ENCODE measurements at places on chromosomes 7 and 10.

- no peak for DNase-seq
Measured at GRCh38 chr10:49611816-49612512, 1.9 kb downstream of the SLC18A3 start.

DNA sequence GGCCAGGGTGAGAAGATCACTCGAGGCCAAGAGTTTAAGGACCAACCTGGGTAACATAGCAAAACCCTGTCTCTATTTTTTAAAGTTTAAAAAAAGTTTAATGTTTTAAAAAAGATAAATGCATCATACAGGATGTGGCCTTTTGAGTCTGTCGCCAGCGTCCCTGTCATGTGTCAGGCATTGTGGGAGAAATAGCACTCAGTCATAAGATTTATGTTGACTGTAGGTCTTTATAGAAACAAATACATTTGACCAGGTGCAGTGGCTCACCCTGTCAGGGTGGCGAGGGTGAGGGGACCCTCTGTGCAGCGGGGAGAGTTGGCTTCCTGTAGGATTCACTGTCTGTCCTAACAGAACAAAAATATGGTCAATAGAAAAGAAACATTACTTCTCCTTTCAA lies 63.5 kb upstream of the SH2B2 start:
- DNase-seq = no peak

DNA sequence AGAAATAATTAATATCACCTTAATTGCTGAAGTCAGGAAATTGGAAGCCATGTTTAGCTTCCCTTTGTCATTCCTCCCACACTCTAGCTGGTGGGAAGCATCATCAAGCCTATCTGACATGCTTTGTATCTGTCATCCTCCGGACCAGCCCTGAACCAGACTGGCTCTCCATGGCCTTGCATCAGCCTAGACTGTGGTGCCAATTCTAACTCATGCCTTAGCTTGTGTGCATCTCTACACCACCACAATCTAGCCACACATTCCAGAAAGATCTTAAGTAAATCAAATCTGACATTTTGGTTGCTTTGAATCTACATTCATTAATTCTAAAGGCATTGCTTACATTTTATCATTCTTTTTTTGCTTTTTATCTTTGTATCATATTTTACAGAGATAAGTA lies 196.4 kb upstream of the VSTM2A start:
- DNase-seq = no peak

DNA sequence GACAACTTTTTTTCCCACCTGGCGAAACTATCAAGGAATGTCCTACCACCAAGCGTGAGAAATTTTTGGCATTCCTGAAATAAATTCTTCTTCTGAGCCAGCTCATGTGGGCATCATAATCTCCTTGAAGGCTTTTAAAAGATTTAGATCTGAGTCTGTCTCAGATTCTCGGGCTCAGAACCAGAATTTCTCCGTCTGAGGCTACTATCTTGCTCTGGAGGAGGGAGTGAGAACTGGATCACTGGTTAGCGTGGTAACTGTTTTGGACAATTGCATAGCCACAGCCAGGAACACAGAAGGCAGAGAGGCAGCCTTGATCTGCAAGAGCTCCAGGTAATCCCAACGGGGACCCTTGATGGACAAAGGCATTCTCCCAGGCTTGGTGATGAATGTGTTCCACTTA lies 1.0 kb upstream of the PLAC9 start:
- no peak for DNase-seq

DNA sequence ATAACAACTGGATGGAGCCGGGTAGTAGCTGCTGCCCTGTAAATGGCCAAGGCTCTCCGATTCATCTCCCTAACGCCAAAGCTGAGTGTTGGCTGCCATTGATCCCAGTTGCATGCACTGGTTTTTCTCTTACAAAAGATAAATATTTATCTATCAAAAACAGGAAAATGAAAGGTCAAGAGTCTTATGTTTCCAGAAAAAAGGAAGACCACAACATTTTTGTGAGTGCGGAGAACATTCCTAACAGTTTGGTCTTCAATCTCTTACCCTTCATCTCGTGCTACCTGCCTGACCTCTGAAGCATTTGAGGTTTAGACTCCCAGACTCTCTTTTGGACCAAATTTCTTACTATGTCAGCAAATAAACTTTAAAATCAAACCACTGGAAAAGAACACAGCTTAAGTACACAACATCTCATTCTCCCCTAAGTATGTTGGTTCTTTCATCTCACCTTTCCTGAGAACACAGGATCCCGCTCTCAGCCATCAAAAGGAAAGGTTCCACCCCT lies 61.6 kb downstream of the SORBS1 start:
- DNase-seq = no peak

DNA sequence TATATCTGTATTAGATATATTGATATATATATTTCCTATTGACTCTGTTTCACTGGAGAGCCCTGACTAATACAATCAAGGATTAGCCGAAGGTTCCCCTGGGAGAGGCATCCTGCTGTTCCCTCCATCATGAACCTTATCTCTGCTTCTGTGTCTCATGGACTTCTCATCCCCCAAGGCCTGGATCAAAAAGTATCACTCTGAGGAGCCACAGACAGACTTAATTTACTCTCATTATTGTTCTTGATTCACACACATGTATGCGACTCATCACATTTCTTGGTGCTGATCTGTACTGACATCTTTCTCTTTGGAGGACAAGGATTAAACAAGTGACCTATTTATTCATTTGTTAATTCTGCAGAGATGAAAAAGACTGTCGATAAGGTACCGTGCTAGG lies 550.2 kb downstream of the KCNMA1 start:
- DNase-seq = no peak

GRCh38 chr7:50640779-50641178 lies 75.6 kb upstream of the DDC start:
- no peak for DNase-seq

GRCh38 chr10:33229949-33230267 lies 104.6 kb downstream of the NRP1 start:
- DNase-seq = no peak

- DNase-seq = no peak
Measured at GRCh38 chr10:26528715-26529393, 90.7 kb downstream of the APBB1IP start.

DNA sequence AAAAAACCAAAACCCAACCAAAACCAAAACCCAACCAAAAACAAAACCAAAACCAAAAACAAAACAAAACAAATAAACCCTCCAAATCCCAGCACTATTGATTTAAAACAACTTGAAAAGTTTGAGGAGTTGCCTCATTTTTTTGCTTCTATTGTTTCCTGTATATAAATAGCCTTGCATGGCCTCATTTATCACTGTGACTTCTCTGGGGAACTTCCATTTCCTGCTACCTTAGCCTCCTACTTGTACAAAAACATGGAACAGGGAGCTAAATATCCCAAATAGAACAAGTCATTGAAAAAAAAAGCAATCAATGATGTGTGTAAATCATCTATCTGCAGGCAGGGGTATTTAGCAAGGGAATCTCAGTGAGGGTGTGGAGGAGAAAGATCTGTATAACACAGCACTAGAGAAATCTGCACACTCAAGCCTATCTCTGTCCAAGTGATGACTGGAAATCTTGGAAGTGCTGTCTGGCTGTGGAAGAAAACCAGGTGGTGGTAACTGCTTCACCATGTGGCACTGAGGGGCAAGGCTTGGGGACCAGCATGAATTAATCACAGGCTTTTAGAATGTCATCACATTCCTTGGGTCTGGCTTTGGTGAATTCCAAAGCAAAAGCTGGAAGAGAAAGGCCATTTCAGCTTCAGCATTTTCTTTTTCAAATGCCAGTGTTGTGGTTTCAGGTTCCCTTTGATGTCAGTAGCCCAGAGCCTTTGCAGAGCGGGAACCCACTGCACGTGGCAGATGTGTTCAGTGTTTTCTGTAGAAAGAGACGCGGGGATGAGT lies 349.5 kb upstream of the ZNF32 start:
- DNase-seq = no peak

GRCh38 chr7:11517853-11518252 lies 314.1 kb downstream of the THSD7A start:
- no peak for DNase-seq

DNA sequence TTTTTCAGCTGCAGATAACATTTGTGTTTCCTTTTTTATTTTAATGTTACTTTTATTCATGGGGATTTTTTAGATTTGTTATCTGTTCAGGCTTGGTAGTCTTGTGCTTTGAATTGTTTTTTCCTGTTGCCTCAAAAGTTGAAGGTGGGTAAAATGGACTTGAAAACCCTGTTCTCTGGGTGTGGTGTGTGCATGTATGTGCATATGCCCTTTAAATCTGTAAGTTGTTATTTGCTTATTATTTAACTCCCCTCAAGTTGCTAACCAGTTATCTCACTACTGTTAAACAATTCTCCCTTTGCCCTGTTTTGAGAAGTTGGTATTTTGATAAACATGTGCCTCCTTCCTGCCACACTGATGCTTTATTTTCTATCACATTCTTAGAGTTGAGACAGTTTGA lies 30.6 kb downstream of the TSPAN14 start:
- DNase-seq = no peak

GRCh38 chr7:21903020-21903786 lies 42.5 kb downstream of the CDCA7L start:
- no peak for DNase-seq

DNA sequence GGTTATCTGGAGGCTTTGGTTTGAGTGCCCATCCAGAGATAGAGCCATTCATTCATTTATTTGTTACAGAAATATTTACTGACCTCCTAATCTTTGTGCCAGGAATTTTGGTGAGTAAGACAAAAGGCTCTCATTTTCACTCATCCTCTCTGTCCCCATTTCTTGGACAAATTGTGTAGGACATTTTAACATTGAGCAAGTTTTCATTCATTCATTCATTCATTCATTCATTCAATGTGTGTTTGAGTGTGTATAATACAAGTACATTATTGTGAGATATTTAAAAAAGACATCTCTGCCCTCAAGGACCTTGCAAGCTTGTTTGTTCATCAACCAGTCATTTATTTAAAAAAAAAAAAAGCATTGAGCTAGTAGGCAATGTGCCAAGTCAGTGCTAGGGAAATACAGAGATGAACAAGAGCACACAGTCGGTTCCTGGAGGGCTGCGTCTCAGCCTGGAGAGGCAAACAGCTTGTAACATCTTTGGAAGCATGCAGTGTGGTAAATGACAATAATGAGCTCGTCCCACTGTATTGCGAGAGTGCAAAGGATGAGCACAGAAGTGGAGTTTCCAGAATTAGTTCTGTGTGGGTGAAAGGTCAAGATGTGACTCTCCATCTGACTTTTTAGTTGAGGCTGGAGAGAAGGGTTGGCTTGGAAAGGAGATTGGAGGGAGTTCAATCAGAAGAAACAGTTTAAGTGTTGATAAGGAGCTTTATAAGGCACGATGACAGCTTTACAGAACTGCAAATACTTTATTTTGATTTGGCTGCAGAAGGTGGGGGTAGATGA lies 50.5 kb upstream of the HBP1 start:
- no peak for DNase-seq

DNA sequence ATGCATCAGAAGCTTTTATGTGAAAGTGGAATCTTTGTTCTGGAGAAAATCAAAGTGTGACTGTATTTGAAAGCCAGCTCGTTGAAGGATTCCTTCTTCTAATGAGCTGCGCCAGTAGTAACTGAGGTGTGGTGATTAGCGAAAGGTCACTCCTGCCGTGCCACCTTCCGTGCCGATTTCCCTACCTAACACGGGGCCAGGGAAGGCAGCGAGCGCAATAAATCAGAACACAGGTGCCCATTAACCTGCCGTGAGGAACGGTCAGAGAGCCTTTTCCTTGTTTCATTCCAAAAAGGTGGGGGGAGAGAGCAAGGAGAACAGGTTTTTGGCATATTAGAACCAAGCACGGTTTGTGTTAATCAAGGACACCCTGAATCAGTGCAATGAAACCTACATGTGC lies 258.0 kb downstream of the CELF2 start:
- DNase-seq = no peak

DNA sequence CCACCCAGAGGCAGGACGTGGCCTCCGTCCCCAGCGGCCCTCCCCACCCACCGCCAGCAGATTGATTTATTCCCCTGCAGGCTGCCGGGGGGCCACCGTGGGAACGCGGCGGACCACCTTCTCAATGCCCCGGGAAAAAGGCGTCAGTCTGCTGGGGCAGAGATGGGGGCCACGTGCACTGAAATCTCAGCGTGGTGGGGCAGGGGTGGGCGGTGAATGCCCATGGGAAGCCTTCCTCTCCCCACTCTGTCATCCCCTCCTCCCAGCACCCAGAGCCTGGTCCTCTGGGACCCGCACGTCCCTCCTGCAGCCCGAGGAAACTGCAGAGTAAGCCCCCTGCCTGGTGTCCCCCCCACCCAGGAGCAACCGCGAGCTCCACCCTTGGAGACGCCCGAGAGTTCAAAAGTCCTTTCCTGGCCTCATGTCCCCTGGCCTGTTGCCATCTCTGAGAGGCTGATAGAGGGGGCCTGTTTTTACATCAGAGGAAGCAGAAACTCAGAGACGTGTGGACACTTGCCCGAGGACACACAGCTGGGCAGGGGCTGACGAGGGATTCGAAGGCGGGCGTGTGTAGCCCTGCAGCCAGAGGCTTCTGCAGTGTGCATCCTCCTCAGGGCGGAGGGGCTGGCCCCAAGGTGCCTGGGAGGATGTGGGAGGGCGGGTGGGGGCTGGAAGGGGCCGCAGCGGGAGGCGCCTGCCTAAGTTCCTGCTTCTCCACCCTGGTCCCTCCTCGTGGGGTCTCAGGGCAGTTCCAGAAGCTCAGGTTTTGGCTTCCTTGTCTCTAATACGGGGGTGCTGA lies 21.8 kb downstream of the UNCX start:
- no peak for DNase-seq

All from stimulated activated CD8-positive, alpha-beta memory T cell treated with anti-CD3 and anti-CD28 coated beads, Interleukin-15, amount 100 ng/mL, for 24 hours (primary cell).